Mesendoderm (in vitro differentiated cells): ENCODE measurements at places on chromosomes 11 and 22.

DNA sequence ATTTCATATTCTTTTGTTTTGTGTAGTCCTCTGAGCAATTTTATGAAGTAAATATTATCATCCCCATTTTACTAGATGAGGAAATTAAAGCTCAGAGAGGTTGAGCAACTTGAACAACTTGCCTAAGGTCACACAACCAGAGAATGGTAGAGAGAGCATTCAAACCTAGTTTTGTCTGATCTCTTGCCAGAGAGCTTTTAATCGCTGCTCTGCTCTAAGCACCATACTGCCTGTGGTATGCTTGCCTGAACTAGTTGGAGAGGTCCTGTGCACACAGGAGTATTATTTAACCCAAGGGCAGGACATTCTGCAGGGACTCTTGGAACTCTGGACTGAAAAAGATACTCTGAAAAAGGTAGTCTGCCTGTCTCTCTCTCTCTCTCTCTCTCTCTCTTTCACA, 38.5 kb downstream of the TRAF6 start:
- DNase-seq, result no peak

- no peak for DNase-seq
Observed at GRCh38 chr11:119509969-119510401, 87.0 kb upstream of the THY1 start.

GRCh38 chr11:44797886-44798606, 71.3 kb downstream of the TSPAN18 start:
- DNase-seq, result peak; percentile 91

DNA sequence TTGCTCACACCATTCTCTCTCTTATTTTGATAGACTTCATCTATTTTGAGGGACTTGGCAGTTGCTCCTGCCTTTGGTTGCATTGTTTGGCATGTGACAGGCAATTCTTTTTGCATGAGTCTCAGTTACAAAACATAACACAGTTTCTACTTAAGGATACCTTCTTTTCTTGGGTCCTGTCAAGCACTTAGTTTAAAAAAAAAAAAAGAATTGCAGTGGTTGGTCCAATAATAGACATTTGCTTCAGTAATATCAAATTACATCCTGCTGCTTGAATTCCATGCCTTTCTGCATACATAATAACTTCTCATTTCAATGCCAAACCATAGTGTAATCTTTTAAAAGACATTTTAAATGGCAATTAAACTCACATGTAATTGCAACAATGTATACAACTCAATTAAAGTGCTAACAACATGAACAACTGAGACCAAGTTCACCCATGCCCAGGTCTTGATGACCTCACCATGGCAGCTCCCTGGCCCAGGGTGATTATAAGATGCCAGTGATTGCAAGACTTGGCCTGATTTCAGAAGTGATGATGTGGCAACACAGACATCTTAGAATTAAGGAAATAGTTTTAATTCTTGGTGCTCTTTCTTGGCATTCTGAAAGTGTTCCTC, 32.2 kb upstream of the PLET1 start:
- DNase-seq, result no peak

- DNase-seq, result peak; percentile 85
Observed at GRCh38 chr11:97269527-97269926, 879.7 kb downstream of the JRKL start.

GRCh38 chr11:2655834-2656622, 43.8 kb downstream of the KCNQ1OT1 start:
- DNase-seq, result peak; percentile 23

DNA sequence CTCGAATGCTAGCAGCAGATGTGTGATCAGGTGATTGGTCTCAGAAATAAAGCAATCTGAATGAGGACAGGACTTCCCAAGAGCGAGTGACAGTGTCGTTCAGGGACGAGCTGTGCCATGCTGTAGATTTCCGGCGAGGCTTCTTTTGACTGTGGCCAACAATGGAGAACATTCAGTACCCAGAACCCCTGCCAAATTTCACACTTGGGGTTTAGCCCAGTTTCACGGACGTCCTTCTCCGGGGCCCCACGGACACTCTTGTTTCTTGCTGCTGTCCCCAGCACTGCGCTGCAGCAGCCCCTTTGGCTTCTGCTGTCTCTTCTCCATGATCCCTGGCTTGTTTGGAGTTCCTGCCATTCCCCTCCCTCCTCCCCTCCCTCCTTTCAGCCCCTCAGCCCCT, 115.1 kb upstream of the GRAMD1B start:
- DNase-seq, result no peak

- DNase-seq, result no peak
Observed at GRCh38 chr22:42286205-42286604, 15.8 kb upstream of the TCF20 start.
